ENCODE measurements at places on chromosomes 1 and 21.

GRCh38 chr1:41486371-41487125 is 2.1 kb upstream of the EDN2 start:
- no peak for DNase-seq

GRCh38 chr1:236064674-236065508 is at the start of gene NID1:
Gene NID1, minus strand, starts transcription at chr1:236065090. Its CDS starts 11 bp downstream, at chr1:236065079.
- DNase-seq: peak; percentile 6

- no peak for DNase-seq
These were observed 26.7 kb downstream of the RGSL1 start for GRCh38 chr1:182476625-182477024.

- no peak for DNase-seq
These were observed 4.8 kb upstream of the FCRLA start for GRCh38 chr1:161702250-161702649.

DNA sequence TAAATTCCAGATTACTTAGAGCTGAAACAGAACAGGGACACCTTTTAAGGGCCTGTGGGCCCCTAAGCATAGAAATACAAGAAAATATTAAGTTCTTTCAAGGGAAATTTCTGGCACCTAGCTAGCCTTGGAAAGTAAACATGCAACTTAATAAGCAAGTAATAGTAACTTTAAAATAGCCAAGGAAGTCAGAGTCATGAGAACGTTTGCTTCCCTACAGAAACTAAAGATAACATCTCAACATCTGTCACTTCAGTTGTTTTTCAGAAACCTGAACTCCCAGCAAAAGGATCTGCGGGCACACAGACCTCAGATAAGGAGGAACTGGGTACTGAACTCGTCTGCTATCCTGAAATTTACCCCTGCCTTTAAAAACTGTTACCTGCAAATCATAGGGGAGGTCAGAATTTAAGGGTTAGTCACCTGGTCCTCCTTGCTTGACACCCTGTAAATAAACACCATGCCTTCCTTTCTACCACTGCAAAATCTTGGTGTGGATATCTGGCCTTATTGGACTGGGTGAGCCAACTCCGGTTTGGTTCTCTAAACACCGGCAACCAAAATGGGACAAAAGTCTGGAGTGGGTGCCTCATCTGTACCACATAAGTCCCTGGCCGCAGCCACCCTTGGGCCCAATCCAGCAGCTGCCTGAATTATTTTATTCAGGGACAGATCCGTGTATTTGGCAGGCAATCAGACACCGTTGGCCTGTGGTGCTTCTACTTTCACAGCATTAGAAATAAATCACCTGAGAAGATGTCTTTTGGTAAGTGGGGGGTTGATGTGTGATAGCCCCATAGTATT is 27.9 kb downstream of the NRDC start:
- no peak for DNase-seq

GRCh38 chr1:155244368-155245162 is 10.7 kb downstream of the ENTREP3 start:
- peak; percentile 95 for DNase-seq

DNA sequence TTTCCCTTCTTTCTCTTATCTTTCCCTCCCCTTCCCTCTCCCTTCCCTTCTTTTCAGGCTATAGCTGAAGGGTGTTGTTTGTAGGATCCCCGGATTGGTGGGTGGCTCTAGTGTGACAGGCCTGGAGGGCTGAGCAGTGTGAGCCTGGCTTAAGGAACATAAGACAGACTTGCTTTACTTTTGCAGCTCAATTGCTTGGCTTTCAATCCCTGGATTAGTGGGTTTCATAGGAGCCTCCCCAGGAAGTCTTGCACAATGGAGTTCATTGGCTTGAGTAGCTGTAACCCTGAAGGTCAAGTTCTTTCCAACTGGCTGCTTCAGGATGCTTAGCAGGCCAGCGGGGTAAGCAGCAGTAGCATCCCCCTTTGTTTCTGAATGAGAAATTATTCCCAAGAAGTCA is 126.7 kb downstream of the CAMTA1 start:
- DNase-seq: no peak

GRCh38 chr1:94125551-94126514 is 4.9 kb upstream of the ABCA4 start:
- no peak for DNase-seq

- DNase-seq: no peak
These were observed 307.1 kb downstream of the PAPPA2 start for GRCh38 chr1:176770066-176770465.

DNA sequence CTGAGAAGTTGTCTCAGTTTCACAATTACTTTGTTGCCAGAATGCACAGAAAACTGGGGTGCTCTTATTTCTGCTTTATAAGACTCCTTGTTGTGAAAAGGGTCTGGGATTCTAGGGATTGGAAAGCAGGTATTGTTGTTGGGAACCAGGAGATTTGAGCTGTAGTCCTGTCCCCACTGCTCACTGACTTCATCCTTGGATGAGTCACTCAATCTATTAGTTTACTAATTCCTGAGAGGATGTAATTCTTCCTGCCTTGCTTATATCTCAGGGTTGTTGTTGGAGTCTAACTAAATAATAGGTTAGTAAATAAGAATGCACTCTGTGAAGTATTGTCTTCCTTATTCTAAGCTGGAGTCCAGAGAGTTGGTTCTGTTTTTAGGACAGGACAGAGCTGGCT is 172.5 kb upstream of the GALNT2 start:
- DNase-seq: no peak

DNA sequence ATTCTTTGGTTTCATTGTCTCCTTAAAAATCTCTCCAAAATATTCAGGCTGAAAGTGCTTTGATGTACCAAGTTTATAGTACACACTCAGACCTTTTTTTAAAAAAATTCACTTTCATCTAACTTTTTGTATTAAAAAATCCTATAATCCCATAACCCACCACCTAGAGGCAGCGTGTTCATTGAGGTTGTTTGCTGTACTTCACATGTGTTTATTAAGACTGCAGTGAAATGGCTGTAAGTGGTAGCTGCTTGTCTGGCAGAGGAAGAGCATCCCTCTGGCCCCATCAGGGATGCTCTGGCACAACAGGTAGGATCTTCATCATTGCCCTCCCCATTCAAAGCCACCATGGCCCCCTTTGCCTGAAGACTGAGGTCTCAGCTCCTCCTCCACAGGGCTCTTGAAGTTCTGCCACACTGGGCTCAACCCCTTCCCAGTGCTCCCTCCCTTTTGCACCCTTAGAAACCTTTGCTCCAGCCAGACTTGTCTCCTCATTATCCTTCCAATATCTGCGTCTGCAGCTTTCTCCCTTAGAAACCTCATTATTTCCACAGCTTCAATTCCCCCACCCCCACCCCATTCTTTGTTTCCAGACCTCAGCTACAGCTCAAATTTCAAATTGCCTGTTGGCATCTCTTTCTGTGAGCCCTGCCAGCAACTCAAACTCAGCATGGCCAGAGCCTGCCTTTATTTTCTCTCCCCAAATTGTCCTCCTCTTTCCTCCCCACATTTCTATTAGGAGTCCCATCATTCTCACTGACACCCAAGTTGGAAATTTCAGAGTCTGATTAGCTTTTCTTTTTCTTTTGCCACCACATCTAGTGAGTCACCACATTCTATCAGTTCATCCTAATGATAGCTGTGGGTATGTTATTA is 369.6 kb upstream of the USP24 start:
- no peak for DNase-seq

Measured in SW 1271 (cell line).